NCI-H526 (cell line): ENCODE measurements at places on chromosomes 1 and 21.

- DNase-seq = no peak
Measured at GRCh38 chr1:58939146-58939545, 155.3 kb upstream of the JUN start.

- DNase-seq = no peak
Measured at GRCh38 chr1:215321802-215322201, 239.3 kb downstream of the KCNK2 start.

DNA sequence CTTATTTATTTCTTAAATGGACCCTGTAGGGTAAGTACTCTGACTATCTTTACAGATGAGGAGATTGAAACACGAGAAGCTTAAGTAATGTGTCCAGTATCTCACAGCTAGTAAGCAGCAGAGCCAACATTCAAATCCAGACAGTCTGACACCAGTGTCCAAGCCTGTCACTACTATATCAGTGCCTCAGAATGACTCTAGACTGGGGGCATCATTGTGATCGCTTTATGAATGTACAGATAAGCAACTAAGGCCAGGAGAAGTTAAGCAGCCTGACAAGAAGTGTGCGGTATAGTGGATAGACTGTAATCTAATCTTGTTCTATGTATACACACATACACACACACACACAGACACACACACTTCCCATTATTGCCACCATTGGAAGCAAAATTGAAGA lies 158.7 kb downstream of the NTNG1 start:
- no peak for DNase-seq

GRCh38 chr1:14513111-14513510 lies 85.4 kb upstream of the KAZN start:
- DNase-seq = no peak
